A549 treated with Mapracorat at 1 μM for 4 hours (cell line): ENCODE measurements at places on chromosomes 6 and 20. TPM values are rescaled to one million over a fixed set of nuclear protein-coding genes. Genes with fewer than 3 reads are reported as not detected.

GSTA3 gene
- not detected in 5 replicates for total RNA-seq

CDSN gene
- 0.05 TPM in 1 of 5 replicates, not detected in the others for total RNA-seq

SULF2 gene
- total RNA-seq, result 20.5 to 23.5 TPM (median 21.6 TPM) in 5 replicates

MATN4 gene
- 0.09 to 0.26 TPM (median 0.15 TPM) in 4 of 5 replicates, not detected in the other for total RNA-seq

FNDC11 gene
- total RNA-seq, result 0.18 to 0.46 TPM (median 0.25 TPM) in 5 replicates

UBE3D gene
- total RNA-seq, result 2.9 to 3.6 TPM (median 3.2 TPM) in 5 replicates

MYB gene
- 0.57 to 1.2 TPM (median 0.77 TPM) in 5 replicates for total RNA-seq

CST2 gene
- total RNA-seq, result 0.27 to 0.85 TPM (median 0.43 TPM) in 5 replicates

MUCL3 gene
- 0.08 to 0.20 TPM (median 0.12 TPM) in 5 replicates for total RNA-seq

CTAGE9 gene
- not detected in 5 replicates for total RNA-seq

MTFR2 gene
- total RNA-seq, result 11.7 to 12.4 TPM (median 12.0 TPM) in 5 replicates

DAAM2 gene
- total RNA-seq, result 0.04 to 0.24 TPM (median 0.13 TPM) in 5 replicates

HLA-DRB5 gene
- not detected in 5 replicates for total RNA-seq

OR2H2 gene
- total RNA-seq, result not detected in 5 replicates

TPD52L2 gene
- 126 to 137 TPM (median 132 TPM) in 5 replicates for total RNA-seq
